ENCODE measurements at places on chromosomes 4 and X.

DNA sequence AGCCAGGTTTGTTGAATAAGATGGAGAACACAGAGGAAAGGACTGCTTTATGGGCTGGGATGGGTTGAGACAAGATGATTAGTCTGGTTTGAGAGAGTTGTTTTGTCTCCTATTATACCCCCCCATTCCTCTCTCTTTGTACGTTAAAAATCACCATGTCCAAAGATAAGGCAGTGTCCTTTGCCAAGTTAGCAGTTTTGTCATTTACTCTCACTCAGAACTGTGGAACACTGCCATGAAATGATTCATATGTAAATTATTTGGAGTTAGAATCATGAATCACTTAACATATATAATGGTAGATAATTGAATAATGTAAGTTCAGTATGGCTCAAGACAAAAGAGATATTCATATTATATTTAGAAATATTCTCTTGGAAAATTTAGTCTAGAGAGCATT is 151.3 kb downstream of the DCLK2 start:
- DNase-seq, result no peak

DNA sequence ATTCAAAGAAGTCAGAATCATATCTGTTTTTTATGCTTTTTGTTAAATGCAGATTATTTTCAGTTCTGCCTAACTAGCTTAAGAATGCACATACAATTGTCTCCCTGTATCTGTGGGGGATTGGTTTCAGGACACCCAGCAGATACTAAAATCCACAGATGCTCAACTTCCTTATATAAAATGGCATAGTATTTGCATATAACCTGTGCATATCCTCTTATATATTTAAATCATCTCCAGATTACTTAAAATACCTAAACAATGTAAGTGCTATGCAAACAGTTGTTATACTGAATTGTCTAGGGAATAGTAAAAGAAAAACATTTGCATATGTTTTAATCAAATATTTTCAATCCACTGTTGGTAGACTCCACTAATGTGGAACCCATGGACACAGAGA is 279.4 kb downstream of the TMA16 start:
- DNase-seq, result no peak

DNA sequence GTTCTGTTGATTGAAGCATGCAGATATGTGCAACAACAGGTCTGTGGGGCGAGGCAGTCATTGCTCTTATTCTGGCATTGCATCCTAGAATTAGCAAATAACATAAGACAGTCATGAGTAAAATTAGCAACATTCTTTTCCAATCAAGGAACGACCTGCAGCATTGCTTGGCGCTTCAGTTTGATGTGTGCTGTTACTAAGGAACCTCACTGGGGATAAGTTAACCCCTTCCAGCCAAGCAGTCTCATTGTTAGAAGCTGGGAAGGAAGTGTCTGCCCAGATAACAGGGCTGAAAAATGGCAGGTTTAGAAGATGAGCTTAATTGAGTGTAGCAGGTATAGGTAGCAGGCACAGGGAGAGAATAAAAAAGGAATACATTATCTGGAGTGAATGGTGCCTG is 55.4 kb downstream of the RBM46 start:
- DNase-seq, result no peak

- DNase-seq, result no peak
Observed at GRCh38 chrX:65647801-65648200, 19.7 kb upstream of the MSN start.

- no peak for DNase-seq
Observed at GRCh38 chr4:146643812-146644401, 5.2 kb downstream of the POU4F2 start.

DNA sequence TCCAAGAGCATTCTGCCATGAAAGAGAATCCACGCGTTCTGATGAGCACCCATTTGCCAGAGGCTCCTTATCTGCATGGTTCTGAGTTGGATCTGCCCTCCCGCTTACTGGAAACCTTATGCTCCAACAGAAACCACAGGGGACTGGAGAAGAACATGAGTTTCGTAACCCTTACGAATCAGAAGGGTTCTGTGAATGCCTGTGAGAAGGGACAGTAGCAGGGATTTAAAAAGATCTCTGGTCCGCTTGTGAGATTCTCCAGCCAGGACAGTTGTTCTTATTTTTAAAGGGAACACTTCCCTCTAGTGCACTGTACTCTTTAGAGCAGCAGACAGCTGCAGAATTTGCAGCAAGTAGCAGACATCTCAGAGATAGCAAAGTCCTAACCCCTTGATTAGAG is 22.5 kb upstream of the CENPU start:
- no peak for DNase-seq

- DNase-seq, result no peak
Observed at GRCh38 chr4:80077639-80078038, 4.6 kb upstream of the ANTXR2 start.

All from naive B cell (primary cell).